Glomerular endothelial cell (primary cell): ENCODE measurements at places on chromosomes 5 and 9. TPM values are rescaled to one million over a fixed set of nuclear protein-coding genes. Genes with fewer than 3 reads are reported as not detected.

The ENDOG gene
- 26.3 and 38.0 TPM in 2 replicates for total RNA-seq

DNA sequence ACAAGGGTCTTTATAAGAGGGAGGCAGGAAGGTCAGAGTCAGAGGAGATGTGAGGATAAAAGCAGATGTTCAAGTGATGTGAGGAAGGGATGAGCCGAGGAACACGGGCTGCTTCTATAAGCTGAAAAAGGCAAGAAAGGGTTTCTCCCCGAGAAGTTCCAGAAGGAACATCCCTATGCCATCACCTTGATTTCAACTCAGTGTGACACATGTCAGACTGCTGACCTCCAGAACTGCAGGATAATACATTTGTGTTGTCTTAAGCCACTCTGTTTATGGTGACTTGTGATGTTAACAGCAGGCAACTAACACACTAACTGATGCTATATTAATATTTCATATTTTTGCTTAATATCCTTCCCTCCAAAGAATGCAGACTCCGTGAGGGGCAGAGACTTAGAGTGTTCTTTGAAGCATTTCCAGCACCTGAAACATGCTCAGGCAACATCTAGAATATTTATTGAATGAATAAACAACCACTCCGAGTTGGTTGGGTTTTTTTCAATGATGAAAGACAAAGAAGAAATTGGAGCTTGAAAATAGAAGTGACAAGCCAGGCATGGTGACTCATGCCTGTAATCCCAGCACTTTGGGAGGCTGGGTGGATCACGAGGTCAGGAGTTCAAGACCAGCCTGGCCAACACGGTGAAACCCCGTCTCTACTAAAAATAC is 77.6 kb upstream of the ADRA1B start:
- no peak for DNase-seq

- no peak for DNase-seq
Measured at GRCh38 chr9:35089434-35089833, 7.0 kb downstream of the PIGO start.

GRCh38 chr9:131516930-131517329 is 14.1 kb downstream of the UCK1 start:
- DNase-seq, result no peak

DNA sequence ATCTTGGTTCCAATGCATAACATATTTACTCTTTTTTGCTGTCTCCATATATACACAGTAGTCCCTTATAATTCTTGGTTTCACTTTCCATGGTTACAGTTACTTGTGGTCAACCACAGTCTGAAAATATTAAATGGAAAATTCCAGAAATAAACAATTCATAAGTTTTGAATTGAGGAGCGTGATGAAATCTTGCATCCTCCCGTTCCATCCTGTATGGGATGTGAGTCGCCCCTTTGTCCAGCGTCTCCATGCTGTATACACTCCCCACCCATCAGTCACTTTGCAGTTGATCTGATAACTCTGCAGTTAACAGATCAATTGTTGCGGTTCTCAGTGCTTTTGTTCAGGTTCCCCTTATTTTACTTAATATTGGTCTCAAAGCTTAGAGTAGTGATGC is 11.5 kb upstream of the FAF2 start:
- no peak for DNase-seq
